ENCODE measurements at places on chromosomes 7 and 10.

- DNase-seq = peak; percentile 51
Observed at GRCh38 chr7:29806208-29806994, at the start of gene WIPF3. Gene WIPF3, plus strand, starts transcription at chr7:29806508. Its CDS starts 28,217 bp downstream, at chr7:29834725.

- peak; percentile 19 for DNase-seq
Observed at GRCh38 chr10:88064608-88065382, 201.4 kb downstream of the PTEN start.

GRCh38 chr7:104971290-104972071 lies 42.5 kb upstream of the KMT2E start:
- DNase-seq = peak; percentile 97

DNA sequence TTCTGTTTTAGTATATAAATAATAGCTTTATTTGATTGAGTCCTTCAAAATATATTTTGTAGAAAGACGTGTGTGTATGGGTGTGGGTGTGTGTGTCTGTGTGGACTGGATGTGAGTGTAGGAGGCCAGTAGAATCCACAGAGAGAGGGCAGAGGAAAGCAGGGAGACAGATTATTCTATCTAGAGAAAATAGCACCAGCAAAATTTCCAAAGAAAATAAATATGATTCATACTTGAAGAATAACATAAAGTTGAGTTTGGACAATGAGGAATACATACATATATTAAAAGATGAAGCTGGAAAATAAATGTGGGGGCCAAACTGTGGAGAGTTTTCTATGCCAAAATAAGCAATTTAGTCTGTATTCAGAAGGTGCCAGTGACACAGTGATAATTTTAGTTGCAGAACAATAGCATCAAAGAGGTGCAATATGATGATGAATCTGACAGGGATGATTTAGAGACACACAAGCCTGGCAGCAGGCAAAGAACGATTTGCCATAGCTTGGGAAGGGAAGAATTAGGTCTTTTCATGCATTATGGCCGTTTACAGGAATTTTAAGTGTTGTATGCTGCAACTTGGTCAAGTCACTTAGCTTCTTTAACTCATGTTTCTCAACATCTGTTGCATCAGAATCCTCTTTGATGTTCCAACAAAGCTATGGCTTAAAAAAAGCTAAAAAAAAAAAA lies 121.3 kb downstream of the SEMA3A start:
- no peak for DNase-seq

- peak; percentile 9 for DNase-seq
Observed at GRCh38 chr10:22243321-22243720, 25.5 kb upstream of the EBLN1 start.

DNA sequence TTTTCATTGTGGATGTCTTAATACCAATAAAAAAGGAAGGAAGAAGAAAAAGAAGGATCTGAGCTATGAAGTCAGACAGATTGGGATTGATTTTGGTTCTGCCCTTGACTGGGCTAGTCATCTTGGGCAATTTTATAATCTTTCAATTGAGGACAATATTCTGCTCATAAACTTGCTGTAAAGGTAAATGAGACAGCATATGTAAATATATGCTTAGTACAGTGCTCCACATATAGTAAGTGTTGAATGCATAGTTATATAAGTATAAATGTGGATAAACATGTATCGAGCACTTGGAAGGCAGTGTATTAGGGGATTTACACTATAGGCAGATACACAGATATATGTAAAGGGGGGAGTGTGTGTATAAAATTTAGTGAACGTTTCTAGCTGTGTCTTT lies 85.1 kb downstream of the ST7 start:
- no peak for DNase-seq

DNA sequence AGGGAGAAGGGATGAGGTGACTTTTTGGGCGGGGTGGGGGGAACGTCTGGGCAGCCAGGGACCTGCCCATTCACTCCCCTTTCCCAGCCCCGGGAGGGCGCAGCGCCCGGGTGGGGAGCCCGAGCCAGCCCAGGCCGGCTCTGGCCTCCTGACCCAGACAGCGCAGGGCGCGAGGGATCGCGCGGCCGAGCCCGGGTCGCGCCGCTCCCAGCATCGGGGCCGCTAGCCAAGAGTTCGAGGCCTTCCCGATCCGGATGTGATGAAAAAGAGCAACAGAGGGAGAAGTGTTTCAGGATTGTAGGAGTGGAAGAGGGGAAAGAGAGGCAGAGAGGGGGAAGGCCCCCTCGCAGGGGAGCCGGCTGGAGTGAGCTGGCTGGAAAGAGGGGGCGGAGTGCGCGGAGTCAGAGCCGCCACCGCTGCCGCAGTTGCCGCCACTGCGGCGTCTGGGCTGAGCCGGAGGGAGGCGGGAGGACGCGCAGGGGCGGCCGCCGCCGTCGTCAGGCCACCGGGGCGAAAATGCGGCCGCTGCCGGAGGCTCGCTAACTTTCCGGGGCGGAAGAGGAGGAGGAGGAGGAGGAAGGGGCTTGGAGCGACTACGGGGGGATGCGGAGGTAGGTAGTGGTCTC lies at the start of gene MDFIC:
Gene MDFIC, plus strand, starts transcription at position 69 of the 626 bp plus-strand sequence. CDS start 940 bp downstream, outside the sequence.
- DNase-seq = peak; percentile 35

DNA sequence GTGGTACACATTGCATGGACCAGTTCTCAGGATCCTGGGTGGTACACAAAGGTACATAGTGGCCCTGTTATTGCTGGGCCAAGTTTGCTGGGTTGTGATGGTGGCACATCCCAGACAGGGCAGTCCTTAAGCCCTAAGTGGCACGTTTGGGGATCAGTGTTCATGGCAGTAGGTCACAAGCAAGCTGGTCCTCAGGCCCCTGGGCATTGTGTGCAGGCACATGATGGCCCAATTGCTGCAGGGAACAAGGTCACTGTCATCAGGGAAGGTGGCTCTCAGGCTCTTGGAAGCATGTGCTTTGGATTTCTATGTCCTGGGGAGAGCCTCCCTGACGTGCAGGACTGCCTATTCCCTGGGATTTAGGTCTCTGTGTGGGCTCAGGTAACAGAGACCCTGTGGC lies 412.3 kb upstream of the LRRTM3 start:
- no peak for DNase-seq

- no peak for DNase-seq
Observed at GRCh38 chr7:26924149-26924767, 59.9 kb upstream of the SKAP2 start.

DNA sequence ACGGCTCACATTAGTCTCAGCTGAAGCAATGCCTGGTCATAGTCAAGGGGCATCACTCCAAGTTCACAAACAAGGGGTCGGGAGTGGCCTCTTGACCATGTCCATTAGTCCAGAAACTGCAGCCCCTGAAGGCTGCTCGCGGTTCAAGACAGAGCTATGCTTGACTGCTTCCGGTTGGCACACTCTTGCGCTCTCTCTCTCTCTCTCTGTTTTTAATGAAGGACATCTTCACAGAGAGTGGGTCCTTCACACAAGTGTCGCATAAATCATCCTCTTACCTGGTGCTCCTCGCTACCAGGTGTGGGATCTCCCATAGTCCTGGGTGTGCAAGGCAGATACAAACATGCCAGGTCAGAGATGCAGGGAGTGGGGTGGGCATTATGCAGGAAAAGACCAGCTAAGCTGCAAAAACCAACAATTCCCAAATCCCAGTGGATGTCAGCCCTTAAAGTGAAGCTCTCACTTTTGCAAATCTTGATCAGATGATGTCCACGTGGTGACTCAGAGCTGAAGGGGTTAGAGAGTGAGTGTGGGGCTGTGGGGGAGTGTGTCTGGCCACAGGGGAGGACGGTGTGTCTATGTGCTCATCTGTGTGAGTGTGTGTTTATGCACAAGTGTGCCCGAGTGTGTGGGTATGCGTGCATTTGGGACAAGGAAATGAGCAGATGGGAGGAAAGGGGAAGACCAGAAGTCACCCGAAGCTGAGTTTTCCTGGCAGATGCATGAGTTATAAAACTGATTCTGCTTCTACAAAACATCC lies 83.7 kb upstream of the PPP2R2D start:
- DNase-seq = no peak

DNA sequence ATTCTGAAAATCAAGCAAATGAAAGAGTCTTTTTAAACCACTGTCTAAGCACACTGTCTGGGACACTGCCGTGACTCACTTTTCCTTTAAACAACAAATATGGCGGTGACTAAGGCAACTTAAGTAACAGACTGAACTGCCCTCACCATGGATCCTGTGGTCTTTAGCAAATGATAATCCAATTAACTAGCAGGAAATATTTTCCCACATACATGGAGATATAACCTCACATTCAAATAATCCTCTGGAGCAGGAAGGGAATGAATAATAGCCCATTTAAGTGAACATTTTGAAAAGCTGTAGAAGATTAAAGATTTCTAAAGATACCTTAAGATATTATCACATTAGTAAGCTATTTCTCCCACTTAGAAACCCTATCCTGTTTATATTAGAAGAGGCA lies 40.3 kb upstream of the LRRC17 start:
- DNase-seq = no peak

- DNase-seq = no peak
Observed at GRCh38 chr7:18305866-18306265, 189.7 kb upstream of the HDAC9 start.

DNA sequence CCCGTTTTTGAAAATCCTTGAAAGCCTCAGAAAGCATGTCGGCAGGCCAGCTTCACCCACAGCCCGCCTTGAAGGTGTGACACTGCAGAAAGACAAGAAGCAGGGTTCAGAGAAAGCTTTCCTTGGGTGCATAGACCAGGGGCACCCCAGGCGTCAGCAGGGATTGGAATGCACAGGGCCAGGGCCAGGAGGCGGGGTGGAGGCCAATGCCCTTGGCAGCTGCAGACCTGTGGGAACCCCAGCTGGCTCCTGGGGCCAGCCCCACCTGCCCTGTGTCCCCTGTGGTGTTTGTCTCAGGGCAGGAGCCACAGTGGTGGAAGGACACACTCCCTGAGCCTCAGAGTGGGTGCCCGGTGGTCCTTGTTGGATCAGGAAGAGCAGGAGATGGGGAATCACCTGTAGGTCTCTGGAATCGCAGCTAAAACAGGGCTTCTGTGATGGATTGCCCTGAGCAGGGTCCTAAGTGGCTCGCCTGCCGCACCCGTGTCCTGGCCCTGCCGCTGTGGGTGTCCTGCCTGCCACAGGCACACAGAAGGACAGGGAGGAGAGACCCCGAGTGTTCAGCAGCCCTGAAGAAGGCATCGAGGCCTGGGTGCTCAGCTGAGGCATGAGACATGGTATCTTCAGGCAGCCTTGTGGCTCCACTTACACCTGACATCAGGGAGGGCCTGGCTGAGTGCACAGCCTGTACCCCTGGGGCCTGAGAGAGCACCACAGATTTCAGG lies 32.5 kb downstream of the ANXA8 start:
- DNase-seq = no peak

DNA sequence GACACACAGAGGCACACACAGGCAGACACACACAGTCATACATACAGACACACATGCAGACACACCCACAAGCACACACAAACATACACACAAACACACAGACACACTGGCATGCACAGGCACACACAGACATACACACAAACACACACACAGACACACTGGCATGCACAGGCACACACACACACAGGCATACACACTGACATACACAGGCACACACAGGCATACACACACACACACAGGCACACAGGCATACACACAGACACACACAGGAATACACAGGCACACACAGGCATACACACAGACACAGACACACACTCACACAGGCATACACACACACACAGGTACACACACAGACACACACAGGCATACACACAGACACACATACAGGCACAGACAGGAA lies 340.7 kb upstream of the VSTM2A start:
- no peak for DNase-seq

DNA sequence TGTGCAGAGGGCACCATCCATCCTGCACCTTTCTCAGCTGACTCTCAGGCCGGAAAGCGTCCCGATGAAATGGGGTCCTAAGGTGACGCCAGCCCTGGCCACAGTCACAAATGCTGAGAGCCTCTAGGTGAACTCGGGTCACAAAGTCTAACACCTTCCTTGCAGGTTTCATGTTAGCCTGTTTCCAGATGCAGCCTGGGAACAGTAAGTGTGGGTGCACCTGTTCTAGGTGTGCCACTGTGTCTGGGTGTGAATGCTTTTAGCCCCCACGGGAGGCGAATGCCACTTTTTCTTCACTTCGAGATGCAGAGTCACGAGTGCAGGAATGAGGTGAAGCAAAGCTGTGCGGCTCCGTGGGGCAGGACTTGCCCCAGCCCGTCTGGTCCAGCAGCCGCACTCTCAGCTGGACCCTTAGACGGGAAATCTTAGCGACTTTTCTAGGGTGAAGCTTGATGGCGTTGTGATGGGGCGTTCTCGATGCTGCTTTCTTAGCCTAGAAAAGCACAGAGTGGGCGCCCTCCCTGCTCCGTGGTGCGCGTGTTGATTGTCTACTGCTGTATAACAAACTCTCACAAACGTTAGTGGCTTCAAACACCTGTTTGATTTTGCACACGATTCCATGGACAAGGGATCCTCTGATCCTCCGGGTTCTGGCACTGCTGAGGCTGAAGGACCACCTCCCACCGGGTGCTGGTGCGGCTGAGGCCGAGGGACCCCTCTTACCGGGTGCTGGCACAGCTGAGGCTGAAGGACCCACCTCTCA lies 13.6 kb upstream of the VIPR2 start:
- DNase-seq = no peak

DNA sequence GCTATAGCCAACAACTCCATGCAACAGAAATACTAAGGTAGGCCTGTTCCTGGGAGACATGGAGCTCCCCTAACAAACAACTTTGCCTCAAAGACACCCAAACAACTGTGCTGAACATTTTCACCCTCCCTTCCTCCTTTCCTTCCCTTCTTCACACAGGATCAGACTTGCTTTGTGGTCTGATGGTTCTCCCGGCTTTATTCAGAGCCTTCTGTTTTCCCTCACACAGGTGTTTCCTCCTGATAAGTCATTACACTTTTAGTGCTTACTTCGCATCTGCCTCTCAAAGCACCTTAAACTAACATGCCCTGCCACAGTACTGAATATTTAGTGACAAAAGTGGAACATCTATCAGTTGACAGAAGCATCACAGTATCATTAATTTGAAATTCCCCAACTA lies 56.3 kb upstream of the YAE1 start:
- no peak for DNase-seq

- DNase-seq = no peak
Observed at GRCh38 chr7:1368184-1368681, 91.0 kb downstream of the MICALL2 start.

- DNase-seq = no peak
Observed at GRCh38 chr10:48224979-48225560, 49.4 kb downstream of the FRMPD2 start.

DNA sequence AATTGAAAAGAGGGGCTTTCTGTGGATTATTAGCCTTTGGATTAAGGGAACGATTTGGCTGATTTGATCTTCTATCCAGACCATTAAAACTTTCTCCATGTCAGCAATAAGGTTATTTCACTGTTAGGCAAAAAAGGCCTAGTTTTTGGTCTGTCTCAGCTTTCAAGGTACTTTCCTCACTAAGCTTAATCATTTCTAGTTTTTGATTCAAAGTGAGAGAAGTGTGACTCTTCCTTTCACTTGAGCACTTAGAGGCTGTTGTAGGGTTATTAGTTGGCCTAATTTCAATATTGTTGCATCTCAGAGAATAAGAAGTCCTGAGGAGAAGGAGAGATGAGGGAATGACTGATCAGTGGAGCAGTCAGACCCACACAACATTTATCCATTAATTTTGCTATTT lies 596.0 kb upstream of the TPK1 start:
- no peak for DNase-seq
